Posterior cingulate gyrus (tissue), 11 donors: ENCODE measurements at places on chromosomes 5 and 9.

- no peak for DNase-seq
These were observed 26.2 kb downstream of the MACROH2A1 start for GRCh38 chr5:135372654-135373381.

DNA sequence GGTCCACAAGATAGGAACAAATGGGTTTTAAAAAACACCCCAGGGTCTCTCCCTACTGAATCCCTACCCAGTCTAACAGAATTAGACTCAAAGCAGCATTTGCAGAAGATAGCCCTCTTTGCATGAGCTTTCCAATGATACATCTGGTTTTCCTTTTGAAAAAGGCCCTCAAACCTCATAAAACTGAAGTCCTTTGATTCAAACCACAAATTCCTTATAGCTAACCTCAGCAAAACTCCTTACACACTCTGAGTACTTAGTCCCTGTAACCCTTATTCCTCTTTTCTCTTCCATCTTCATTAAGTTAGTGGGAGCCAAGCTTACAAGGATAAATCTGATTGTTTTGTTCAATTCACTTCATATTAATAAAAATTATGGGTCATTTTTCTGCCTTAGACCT is 90.5 kb upstream of the TNC start:
- DNase-seq: no peak

GRCh38 chr9:34591248-34591916 is 1.9 kb upstream of the CNTFR start:
- DNase-seq: peak; percentile 98

GRCh38 chr5:172713809-172714490 is 57.0 kb downstream of the DUSP1 start:
- DNase-seq: no peak

DNA sequence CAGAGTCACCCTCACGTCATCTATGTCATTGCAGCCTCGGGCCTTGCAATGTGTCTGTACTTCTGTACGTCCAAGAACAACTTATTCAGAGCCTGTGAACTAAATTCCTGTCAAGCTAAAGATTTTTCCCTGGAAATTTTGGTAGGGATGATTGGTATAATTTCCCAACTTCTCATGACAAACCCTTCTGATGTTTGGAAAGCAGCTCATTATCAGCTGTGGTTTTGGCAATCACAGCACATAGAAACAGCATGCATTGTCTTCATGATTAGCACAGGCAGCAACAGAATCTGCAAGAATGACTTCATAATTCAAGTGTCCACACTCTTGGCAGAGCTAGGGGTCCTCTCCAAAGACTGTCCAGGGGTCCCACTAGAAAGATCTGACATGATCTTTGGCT is 49.5 kb downstream of the APBA1 start:
- no peak for DNase-seq

GRCh38 chr9:69131682-69132081 is 42.4 kb upstream of the TJP2 start:
- DNase-seq: no peak

- DNase-seq: no peak
These were observed 754 bp downstream of the DCAF12 start for GRCh38 chr9:34125681-34126206.
